ENCODE measurements at places on chromosomes 12 and 14. TPM values are rescaled to one million over a fixed set of nuclear protein-coding genes. Genes with fewer than 3 reads are reported as not detected.

DNA sequence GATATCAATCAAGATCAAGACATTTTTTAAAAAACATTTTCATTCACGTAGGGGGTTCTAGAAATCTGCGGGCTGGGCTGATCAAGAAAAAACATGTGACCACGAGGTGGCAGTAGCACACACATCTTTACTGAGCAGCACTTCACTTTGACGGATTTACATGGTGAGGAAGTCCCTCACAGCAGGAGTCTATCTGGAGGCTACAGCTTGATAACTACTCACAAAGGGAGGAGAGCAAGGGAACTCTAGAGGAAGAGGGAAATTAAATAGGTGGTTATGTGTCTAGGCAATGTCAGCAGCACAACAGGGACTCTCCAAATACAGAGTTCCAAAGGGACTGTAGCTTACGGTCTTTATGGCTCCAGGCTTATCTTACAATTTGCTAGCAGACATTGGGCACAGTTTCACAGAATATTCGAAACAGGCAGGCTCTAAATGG is 248.1 kb downstream of the DPY19L2 start:
- DNase-seq = peak; percentile 50

DNA sequence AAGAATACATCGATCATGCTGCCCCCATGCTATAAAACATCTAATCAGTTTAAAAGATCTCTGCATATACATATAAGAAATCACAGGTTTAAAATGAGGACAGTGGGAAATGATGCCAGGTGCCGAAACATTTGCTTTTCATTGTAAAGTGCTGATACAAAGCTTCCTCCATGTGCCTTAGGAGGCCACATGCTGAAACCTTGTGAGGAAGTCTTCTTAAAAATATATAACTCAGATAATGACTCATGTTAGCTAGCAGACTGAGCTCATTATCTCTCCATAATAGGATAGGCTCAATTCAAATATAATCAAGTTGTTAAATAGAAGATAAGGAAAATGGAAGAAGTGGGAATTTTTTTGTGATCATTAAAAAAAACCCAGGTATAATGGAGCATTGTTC is 65.9 kb downstream of the RFX4 start:
- no peak for DNase-seq

- no peak for DNase-seq
Observed at GRCh38 chr12:32062881-32063280, 43.8 kb upstream of the BICD1 start.

DNA sequence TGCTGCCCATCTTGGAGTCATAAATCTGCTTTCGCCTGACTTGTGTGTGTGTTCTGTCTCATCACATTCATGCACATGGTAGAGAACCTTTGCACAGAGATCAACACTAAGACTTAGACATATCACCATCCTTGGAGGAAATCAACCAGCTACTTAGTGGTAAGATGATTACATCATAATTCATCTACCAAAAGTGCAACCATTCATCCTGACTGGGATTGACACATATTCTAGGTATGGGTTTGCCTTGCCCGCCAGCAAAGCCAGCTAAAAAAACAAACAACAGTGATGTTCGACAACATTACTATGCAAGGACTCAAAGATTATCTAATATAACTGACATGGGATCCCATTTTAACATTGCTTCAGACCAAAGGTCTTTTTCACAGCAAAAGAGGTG is 228.7 kb downstream of the NUAK1 start:
- no peak for DNase-seq

AMN gene
- total RNA-seq = not detected

DNA sequence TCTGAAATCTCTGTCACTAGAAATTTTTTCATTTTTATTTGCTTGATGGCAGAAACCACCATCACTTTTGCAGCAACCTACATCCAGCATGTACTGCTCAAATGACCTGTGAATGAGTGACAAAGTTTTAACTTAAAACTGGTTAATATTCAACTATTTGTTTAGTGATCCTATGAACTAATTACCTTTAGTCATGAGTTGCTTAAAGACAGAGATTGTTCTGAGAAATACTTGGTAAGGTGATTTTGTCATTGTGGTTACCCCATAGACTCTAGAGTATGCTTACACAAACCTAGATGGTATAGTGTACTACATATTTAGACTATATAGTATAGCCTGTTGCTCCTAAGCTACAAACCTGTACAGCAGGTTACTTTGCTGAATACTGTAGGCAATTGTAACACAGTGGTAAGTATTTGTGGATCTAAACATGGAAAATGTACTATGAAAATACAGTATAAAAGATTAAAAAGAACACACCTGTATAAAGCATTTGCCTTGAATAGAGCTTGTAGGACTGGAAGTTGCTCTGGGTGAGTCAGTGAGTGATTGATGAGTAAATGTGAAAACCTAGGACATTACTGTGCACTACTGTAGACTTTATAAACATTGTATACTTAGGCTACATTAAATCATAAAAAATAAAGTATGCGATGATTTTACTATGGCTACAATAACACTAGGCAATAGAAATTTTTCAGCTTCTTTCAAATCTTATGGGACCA is 256.6 kb upstream of the PPFIA2 start:
- DNase-seq = no peak

DNA sequence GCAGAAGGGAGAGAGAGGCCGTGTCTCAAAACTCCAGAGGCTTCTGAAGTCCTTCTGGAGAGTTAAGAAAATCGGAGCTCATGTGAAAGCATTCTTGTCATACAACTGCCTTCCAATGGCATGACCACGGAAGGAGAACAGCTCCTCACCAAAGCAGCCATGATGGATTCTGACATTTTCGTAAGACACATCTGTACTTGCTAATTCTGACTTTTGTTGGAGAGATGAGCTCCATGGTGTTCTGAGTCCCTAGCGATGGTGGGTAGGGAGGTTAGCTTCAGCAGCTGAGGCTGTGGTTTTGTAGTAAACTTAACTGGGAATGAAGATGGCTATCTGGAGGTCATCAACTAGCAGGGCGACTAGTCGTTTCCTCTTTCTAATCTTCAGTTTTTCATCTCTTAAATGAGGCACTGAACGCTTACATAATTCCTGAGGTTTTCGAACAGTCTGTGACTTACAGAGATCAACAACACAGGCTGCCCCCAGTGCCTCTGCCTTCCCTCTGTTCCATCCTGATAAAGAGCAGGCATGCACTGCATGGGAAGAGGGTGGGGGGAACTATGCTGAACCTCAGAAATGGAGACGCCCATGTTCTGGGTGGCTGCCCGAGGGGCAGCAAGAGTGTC is 28.6 kb upstream of the DICER1 start:
- no peak for DNase-seq

GRCh38 chr14:31930493-31931240 is 146.4 kb upstream of the ARHGAP5 start:
- peak; percentile 70 for DNase-seq

GRCh38 chr12:95790917-95791849 is 619 bp upstream of the NTN4 start:
- DNase-seq = peak; percentile 64

Measured in PC-3 (cell line).